Frontal cortex (tissue), 4 donors: ENCODE measurements at places on chromosomes 13 and 19. TPM values are rescaled to one million over a fixed set of nuclear protein-coding genes. Genes with fewer than 3 reads are reported as not detected.

Gene ZNF439
- total RNA-seq = 38.3 TPM

Gene SAE1
- total RNA-seq = 96.2 TPM

Gene FCER2
- total RNA-seq = not detected

Gene LILRA6
- total RNA-seq = under 0.01 TPM

Gene KLC3
- 0.41 TPM for total RNA-seq

Gene S1PR2
- total RNA-seq = 2.4 TPM

Gene CD209
- 0.82 TPM for total RNA-seq

Gene SWSAP1
- 0.82 TPM for total RNA-seq

Gene ZNF560
- total RNA-seq = 0.41 TPM

Gene DZIP1
- 47.3 TPM for total RNA-seq

Gene ITPKC
- 5.7 TPM for total RNA-seq

Gene PAK4
- 0.82 TPM for total RNA-seq

Gene B3GNT8
- 2.0 TPM for total RNA-seq

Gene LRG1
- total RNA-seq = under 0.01 TPM

Gene BORCS8
- total RNA-seq = 28.1 TPM

Gene PGLYRP2
- total RNA-seq = not detected

Gene ERICH4
- total RNA-seq = not detected

Gene TINCR
- total RNA-seq = 0.41 TPM

Gene ADAT3
- 1.2 TPM for total RNA-seq

Gene GJB2
- total RNA-seq = 5.3 TPM

Gene S1PR4
- 0.41 TPM for total RNA-seq

Gene FAAP24
- 1.6 TPM for total RNA-seq

Gene MEDAG
- 0.82 TPM for total RNA-seq

Gene SYT3
- 20.4 TPM for total RNA-seq

Gene GPR4
- total RNA-seq = under 0.01 TPM

Gene FFAR2
- under 0.01 TPM for total RNA-seq

Gene DPY19L3
- 28.9 TPM for total RNA-seq

Gene PDX1
- not detected for total RNA-seq

Gene SYDE1
- 1.2 TPM for total RNA-seq
